Stimulated activated naive CD8-positive, alpha-beta T cell treated with anti-CD3 and anti-CD28 coated beads, Interleukin-15, amount 100 ng/mL, for 72 hours (primary cell): ENCODE measurements at places on chromosomes 2 and 18.

- DNase-seq, result no peak
Measured at GRCh38 chr2:217657252-217657651, 345.5 kb downstream of the TNS1 start.

DNA sequence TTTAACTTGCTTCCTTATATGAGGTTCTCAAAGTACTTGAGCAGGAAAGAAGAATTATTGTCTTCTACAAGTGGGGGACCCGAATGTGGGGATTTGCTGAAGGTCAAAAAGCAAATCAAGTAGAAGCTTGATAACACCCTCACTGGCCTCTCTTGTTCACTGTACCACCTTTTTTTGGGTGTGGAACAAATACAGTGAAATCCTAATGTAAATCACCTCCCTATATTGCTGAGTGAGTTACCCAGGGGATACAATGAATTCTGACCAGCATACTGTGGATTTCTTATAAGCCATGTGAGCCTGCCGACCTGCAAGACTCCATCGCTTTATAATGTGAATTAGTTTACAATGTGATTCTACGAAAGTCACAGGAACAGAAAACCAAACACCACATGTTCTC, 66.5 kb downstream of the DOCK10 start:
- no peak for DNase-seq

- no peak for DNase-seq
Measured at GRCh38 chr2:24779116-24779515, 14.1 kb downstream of the PTRHD1 start.

GRCh38 chr2:82735336-82735735, 1723.7 kb downstream of the SUCLG1 start:
- DNase-seq, result no peak

DNA sequence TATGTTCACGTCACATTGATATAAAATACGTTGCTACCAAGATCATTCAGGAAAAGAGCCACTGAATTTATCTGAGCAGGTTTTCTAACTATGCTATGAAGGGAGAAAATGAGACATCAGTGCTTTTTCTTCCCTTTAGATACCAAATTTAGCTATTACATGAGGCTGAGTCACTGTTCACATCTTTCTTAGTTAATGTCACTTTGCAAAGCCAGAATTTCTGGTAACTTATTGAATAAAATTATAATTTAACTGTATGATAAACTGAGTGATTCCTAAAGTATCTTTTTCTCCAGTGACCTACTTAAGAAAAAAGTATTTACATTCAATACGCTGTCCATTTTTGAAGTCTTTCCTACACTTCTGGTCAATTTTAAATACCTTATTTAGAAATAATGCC, 22.7 kb downstream of the C1D start:
- DNase-seq, result no peak

DNA sequence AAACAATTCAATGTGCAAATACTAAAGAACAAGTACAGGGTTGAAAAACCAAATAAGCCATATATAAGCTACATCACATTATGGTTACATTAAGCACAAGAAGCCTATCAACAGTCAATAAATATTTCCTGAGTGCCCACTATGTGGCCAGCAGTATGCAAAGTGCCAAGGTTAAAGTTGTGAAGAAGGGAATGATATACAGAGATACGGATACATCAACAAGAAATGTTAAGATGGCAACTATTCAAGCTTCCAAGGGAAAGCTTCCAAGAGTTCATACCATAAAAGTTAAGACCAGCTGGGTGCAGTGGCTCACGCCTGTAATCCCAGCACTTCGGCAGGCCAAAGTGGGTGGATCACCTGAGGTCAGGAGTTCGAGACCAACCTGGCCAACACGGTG, 14.0 kb downstream of the DYM start:
- no peak for DNase-seq

- DNase-seq, result no peak
Measured at GRCh38 chr2:4144731-4145130, 441.4 kb downstream of the DCDC2C start.

DNA sequence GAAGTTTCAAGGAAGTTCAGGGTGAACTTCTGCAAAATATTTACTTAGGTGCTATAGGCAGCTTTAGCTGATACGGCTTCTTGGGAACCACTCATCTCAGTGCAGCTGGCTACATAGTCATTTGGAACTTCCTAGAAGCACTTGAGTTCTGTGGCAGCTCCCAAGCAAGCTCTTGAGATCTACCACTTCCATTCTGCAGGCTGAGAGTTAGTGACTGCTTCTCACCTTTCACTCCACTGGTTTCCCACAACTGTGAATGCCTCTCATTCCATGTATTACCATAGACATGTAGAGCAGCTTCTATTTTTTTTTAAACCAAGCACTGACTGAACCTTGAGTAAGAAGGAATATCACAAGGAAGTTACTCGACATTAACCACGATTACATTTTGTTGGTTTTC, 994.1 kb upstream of the ACVR2A start:
- DNase-seq, result no peak

DNA sequence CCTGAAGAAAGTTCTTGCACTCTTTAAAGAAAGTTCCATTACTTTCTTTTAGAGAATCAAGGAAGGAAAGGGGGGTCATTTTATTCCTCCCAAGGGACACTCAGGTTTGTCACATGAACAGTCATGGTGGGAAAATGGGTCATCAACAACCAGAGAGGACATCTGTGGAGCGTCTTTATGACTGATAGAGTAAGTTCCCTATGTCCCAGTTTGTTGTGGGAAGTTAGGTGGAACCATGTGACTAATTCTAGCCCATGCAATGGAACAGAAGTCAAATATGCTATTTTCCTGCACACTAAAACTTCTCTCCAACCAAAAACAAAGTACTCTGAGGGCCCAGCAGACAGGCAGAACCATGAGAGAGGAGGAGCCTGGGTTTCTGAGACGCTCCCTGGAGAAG, 165.6 kb upstream of the SERTAD2 start:
- no peak for DNase-seq

- no peak for DNase-seq
Measured at GRCh38 chr2:39094717-39095363, 26.0 kb downstream of the SOS1 start.

DNA sequence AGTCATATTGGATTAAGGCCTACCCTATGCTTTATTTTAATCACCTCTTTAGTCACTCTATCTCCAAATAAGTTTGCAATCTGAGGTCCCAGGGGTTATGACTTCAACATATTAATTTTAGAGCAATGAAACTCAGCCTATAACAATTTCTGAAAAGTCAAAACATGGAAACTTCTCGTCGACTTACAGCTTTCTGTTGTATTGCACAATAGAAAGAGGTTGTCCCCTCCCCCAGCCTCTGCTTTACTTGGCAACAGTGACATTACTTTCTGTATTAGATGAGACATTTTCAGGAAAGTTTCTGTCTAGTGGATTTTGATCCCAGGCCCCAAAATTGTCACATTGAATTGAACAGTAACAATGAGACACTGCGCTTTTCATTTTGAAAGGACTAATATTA, 326.4 kb downstream of the THSD7B start:
- no peak for DNase-seq

DNA sequence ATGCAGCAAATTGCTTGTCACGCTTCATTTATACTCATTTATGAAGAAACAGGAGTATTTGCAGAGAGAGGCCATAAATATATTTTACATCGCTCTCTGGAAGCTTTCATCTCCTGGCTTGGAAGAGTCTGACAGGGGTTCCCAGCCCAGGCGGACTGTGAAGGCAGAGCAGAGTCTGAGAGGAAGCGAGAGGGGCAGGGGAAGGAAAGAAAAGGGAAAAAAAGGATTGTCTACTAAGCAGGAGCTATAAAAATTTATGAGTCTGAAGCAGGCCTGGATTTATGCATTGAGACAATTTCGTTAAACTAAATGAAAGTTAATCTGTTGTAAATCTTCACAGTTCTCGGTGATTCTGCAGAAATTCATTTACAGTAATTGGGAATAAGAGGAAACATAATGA, 143.9 kb upstream of the GYPC start:
- no peak for DNase-seq

DNA sequence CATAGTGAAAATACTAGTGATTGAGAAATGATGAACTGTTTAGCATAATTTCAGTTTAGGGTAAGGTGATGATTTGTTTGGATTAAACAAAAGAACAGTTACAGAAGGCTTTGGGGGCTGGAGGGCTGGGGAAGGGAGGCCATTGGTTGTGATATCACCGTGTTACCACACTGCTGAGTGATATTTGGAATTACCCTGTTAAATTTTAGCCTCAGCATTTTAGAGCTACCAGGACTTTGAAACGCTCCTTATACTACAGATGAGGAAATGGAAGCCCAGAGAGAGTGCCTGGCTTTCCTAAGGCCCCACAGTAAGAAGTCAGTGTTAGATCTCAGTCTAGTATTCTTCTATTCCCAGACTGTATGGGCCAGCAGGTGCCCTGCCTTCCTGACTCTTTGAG, 15.6 kb downstream of the ARHGEF33 start:
- no peak for DNase-seq

DNA sequence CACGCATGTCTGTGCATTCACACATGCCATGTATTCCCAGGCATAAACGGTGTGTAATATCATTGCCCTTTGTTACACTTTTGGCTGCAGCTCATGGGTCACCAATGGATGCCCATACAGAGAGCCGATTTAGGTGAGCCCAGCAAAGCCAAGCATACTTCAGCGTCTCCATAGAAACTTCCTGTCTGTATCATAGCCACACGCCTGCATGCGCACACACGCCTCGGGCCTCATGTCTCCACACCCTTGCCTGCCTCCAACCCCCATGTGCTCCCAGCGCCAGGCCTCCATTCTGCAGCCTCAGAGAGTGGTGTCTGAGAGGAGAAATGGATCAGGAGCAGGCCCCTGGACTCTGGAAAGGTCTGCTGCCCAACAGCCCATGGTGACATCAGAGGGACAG, 33.5 kb upstream of the SELENOI start:
- no peak for DNase-seq

DNA sequence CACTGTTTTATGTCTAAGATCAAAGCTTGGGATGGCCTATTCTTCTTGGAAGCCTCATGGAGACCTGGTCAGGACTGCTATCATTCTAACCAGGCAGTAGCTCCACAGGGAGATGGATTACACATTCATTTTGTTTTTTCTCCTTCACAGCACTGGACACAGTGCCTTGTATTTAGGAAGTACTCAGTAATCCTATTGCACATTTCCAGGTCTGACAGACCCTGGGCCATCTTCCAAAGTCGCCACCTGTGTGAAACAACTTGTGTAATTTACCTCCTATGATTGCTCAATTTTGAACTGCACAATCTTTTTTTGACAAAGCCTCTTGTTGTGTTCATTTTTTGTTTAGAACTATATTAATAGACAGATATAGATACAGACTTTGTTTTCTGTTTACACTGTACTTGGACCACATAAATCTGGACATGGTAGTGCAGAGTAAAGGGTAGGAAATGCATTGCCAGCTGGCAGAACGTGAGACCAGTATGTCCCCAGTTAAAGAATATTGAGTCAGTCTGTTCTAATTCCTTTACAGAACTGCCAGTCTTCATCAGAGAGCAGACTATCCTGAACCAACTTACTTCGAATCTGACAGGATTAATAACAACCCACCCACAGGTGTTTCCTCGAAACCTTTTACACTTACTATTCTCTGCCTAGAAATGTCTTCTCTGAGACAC, 277.8 kb upstream of the CYRIA start:
- no peak for DNase-seq

DNA sequence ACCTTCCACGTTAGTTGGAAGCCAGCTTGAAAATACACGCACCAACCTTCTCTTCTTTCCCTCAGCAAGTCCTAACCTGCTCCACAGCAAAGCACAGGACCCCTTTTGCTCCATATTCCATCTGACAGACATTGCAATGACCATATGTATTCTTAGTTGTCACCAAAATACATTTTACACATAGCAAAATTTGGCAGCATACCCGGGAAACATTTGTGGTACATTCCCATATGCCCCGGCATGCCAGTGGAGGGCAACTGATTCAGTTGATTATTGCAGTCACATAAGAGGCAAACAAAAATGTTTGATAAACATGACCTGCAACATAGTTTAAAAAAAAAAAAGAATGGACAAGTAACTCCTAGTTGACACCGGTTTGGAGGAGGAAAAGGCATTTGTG, 202.1 kb upstream of the UBE2E3 start:
- no peak for DNase-seq

- DNase-seq, result no peak
Measured at GRCh38 chr2:12436483-12436882, 280.3 kb upstream of the TRIB2 start.

- DNase-seq, result no peak
Measured at GRCh38 chr18:13627639-13628038, 98.7 kb downstream of the FAM210A start.

GRCh38 chr2:63735263-63735662, 106.4 kb upstream of the UGP2 start:
- no peak for DNase-seq

GRCh38 chr2:201698588-201699226, at the start of gene MPP4:
Gene MPP4 (minus strand): TSS chr2:201698644. CDS start chr2:201693954, 4,690 bp downstream.
- DNase-seq, result no peak

GRCh38 chr2:223222397-223222796, 170.4 kb downstream of the KCNE4 start:
- DNase-seq, result no peak

DNA sequence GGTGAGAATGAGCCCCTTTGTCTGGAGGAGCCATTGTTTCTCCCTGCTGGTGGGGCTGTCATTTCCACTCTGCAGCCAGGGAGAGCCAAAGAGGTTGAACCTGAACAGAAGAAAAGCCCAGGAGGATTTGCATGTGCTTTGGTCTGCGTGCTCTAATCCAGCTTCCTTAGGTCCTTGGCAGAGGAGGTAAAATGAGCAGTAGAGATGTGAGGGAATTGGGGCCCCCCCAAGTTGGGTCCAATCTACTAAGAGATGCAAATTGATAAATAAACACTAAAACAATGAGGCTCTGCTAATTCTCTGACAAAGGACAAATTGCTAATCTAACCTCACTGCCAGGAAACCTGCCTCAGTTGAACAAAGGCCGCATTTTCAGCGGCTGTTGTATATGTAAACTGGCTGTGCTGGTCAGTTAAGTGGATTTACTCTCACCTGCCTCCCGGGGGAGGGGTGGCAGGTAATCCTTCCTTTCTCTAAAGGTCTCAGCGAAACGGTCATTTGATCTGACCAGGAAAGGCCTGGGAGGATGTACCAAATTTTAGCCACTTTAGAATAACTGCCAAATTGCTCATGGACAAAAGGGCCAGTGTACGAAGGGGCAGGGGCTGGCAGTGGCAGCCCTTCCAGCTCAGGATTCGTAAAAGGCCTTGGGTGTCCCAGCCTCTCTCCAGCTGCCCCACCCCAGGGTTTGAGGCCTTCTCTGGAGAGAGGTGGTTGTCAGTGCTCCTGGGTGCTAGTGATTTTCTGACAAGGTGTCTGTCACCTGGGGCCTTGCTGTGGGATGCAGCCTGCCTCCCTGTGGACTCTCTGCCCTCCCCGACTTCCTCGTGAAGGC, 193.6 kb downstream of the MIB1 start:
- DNase-seq, result no peak

DNA sequence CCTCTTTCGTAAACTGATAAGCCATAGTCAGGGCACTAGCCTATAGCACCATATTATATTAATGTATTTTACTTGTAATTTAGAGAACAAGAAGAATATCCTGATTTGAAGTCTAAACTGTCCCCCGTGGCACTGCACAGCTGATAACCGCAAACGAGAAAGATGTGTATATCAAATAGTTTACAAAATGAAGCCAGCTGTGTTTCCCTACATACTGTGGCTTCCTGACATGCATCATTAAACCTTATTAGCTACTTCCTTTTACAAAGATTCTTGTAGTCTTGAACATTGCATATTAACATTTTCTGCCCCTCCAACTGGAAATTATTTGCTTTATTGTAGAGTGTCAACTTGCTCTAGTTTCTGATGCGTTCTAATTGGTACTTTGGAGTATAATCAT, 153.5 kb upstream of the NFATC1 start:
- DNase-seq, result no peak
